ENCODE measurements at places on chromosomes 7 and 10. TPM values are rescaled to one million over a fixed set of nuclear protein-coding genes. Genes with fewer than 3 reads are reported as not detected.

DNA sequence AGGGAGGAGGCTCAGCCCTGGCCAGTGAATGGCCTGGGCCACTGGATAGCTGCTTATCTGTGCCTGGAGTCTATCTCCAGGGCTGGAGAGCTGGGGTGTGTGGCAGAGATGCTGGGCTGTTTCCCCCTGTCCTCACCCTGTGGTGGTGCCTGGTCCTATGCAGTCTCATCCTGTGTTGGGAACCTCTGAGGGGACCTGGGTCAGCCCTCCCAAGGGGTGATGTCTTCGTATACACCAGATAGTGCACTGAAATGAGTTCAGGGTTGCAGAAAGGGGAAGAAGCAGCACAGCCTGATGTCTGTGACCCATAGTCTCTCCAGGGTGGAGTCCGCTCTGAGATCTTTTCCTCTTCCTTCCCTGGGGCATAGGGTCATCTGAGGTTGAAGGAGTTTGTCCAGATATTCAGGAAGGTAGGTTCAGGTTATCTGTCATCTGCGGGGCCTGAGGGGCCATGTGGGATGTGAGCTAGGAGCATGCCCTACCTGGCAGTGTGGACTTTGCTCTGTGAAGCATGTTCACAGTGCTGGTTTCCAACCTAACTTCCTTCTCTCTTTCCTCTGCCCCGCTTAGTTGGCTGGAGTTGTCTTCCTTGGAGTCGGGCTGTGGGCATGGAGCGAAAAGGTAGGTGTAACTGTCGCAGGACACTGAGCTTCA, 33.4 kb upstream of the SH2D4B start:
- DNase-seq: no peak

DNA sequence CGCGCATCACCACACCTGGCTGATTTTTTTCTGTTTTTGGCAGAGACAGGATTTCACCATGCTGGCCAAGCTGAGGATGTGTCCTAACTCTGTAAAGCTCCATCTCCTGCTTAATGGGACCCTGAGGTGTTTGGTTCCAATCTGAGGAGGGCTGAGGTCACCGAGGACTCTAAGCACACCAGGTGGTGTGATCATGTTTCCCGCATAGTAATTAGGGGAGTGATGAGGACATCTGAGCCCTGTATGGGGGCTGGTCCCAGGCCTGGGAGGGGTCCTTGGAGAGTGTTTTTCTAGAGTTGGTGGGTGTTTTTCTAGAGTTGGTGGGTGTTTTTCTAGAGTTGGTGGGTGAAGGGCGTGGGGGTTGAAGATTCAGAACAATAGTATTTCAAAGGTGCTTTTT, 3.0 kb upstream of the ABHD11 start:
- no peak for DNase-seq

DNA sequence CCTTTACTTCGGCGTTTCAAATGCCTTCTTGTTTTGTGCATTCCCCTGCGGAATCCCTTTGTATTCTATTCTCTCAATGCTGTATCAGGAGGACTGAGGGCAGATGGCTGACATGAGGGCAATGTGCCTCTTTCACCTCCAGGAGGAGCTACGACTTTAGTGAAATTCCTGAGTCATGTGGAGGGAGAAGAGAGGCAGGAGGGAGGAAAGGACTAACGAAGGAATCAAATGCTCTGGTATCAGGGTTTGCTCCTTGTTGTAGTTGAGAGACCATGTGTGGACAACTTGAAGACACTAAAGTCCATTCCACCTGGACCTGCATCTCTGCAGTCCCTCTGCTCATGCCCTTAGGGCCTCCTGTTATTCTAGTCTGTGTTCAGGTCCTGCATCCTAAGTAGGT, 40.2 kb upstream of the PRSS58 start:
- no peak for DNase-seq

DNA sequence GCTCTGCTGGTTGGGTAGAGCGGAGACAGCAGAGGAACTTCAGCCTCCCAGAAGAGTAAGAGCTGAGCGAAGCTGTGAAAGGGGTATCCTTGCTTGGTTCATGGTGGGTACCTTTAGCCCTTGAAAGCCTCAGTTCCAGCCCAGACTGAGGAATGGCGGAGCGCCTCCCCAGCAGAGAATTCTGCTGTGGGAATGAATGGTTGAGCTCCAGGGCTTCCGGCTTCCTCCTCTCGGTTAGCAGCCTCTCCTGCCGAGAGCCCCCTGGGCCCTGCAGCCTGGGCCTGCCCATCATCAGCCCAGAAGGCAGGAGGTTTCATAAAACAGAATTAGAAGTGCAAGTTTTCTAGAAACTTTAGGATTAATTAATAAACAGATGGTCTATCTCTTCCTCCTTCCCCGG, 79.9 kb upstream of the ANLN start:
- no peak for DNase-seq

DNA sequence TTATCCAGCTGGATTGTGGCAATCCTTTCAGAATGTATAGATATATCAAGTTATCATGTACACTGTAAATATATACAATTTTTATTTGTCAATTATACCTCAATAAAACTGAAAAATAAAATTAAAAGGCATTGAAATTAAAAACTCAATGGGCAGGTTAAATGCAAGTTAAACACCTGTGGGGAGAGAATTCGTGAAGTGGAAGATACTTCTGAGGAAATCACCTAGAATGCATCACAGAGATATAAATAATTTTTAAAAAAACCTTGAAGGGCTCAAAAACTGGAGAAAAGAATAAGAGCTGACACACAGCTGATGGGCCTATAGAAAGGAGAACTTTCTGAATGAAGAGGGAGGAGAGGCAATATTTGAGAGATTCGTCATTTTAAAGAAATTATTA, 37.2 kb upstream of the DRGX start:
- DNase-seq: no peak

The ASZ1 gene
- not detected for total RNA-seq

DNA sequence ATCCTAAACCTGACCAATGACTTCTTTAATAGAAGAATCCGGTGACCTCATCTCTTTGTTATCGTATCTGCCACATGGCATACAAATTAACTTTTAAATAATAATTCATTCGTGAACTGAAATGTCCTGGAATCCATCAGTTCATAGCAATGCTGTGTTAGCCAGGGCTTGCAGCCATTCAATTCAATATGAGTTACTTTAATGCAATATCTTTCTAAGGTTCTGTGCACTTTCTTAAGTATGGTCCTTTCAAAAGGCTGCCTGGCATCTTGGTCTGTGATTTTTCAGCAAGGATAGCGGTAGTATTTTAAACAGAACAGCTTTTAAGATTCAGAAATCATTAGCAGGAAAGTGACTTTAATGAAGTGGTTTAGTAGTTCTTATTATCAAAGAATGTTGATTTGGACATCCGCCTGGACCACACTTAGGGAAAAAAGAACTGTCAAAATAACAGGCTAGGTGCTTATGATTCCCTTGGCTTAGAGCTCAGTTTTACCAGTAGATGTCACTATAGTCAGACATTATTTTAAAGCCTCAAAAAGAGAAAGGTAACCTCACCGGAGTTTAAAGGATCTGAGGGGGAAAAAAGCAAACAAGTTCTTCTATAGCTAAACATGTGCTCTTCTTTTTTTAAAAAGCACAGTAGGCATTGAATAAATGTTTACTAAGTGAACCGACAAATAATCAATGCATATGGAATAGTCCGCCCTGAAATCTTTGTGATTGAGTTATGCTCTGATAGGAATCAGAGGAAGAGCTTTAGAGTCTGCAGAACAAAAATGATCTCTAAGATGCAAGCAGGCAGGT, 22.7 kb downstream of the SLC35G1 start:
- DNase-seq: no peak

The LEP gene
- total RNA-seq: under 0.01 TPM

GRCh38 chr10:101466016-101466912, 112.3 kb downstream of the BTRC start:
- no peak for DNase-seq

The LRRD1 gene
- under 0.01 TPM for total RNA-seq

The ATG9B gene
- total RNA-seq: 2.7 TPM

GRCh38 chr7:115572111-115572510, 458.5 kb downstream of the TFEC start:
- DNase-seq: no peak

- no peak for DNase-seq
These were observed 21.2 kb downstream of the FOXL3 start for GRCh38 chr7:311131-311680.

The PAX4 gene
- total RNA-seq: not detected

The ADARB2 gene
- 1.1 TPM for total RNA-seq

DNA sequence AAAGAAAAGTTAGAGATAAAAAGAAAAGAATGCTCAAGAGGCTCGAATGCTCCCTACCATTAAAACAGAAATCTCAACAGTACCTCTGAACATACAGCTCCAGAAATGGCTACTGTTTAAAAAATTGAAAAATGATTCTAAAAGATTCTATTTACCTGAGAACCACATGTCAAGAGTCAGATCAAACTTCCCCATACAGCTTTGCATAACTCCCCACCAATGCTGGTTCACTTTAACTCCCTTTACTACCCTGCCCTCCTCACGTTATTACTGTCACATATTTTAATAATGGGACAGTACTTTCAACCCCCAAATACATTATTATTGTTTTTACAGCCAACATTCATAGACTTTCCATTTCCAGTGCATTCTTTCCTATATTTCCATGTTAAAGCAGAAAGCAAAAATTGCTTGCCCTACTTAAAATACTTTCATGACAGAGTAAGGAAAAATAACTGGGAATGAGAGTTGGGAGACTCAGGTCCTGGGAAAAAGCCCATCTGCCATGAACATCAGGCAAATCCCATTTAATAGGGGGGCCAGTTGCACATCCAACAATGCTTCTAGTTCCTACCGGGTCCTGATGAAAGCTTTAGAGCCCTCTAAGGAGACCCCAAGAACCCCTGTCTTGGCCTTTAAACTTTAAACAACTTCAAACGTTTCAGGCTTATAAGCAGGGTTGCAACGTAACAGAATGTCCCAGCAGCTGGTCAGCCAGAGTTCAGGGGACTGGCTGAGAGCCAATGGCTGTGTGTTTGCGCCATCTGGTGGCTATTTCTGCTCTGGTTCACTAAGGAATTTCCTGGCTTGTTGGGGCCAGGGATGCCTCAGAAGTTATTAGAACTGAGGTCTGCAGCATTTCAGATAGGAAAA, 247.4 kb downstream of the ELMO1 start:
- DNase-seq: no peak

GRCh38 chr10:75717126-75717916, 285.9 kb downstream of the LRMDA start:
- no peak for DNase-seq

The AGMO gene
- total RNA-seq: not detected

DNA sequence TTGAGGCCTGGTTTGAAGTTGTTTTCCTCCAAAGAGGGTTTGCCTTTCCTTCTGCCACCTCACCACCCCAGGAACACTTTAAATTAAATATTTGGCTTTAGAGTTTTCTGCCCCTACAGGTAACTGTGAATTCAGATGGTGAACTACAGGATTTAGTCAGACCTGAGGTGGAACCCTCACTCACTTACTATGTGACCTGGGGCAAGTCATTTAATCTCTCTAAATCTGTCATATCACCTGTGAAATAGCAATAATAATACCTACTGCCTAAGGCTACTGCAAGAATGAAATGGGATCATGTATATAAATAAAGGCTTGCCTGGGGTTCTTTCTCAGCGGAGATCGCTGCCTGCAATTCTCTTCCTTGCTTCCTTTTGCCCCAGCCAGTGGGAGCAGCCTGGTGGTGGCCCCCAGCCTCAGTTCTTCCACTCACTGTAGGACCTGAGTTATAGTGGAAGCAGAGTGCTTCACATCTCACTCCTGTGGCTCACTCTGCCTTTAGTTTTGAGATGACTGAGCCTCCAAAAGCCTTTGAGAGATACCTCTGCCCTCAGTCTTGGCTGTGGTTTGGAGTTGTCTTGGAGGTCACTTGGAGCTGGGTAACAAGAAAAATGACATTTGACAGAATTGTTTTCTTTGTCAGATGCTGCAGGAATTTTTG, 6.1 kb upstream of the ANKRD2 start:
- no peak for DNase-seq

GRCh38 chr10:120926611-120927010, 75.4 kb downstream of the WDR11 start:
- no peak for DNase-seq

DNA sequence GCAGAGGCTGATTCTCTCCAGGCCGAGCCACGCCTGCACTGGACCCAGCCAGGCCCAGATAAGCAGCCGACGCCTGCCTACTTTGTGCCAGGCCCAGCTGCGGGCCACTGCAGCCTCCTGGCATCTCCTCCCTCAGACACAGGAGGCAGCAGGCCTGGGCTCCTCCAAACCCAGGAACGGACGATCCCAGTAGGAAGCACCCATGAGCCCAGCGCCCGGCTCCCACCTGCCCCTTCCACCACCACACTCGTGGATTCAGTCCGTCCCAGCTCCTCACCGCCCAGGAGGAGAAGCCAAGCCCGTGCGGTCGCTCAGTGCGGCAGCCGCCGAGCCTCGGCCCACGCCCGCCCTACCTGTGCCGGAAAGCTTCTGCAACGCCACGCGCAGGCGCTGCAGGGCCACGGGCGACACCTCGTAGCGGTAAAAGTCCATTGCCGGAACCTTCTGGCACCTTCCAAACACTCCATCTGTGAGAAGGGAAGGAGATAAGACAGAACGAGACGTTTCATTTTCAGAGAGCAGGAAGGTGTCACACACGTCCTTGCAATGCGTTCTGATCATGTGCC, 271.1 kb downstream of the PTPRN2 start:
- DNase-seq: no peak

The ZNF727 gene
- total RNA-seq: 0.27 TPM

DNA sequence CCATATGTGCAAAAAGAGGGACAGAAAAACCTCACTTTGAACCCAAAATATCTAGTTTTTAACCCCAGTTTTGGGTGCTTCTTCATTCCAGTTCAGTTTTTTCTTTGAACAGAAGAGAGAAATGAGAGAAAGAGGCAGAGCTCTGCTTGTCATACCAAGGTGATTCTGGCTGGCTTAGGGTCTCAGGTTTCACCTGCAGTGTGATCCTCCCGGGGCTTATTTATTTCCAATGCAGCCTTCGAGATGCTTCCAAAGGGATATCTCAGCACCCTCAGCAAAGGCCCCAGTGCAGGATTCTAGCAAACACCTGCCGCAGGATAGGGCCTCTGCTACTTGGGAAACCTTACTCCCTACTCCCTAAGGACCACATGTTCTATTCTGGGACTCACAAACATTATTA, 131.3 kb downstream of the WDR11 start:
- DNase-seq: no peak
